ENCODE measurements at places on chromosomes 2 and 18.

- no peak for DNase-seq
Observed at GRCh38 chr2:173355132-173355865, 627 bp downstream of the CDCA7 start.

DNA sequence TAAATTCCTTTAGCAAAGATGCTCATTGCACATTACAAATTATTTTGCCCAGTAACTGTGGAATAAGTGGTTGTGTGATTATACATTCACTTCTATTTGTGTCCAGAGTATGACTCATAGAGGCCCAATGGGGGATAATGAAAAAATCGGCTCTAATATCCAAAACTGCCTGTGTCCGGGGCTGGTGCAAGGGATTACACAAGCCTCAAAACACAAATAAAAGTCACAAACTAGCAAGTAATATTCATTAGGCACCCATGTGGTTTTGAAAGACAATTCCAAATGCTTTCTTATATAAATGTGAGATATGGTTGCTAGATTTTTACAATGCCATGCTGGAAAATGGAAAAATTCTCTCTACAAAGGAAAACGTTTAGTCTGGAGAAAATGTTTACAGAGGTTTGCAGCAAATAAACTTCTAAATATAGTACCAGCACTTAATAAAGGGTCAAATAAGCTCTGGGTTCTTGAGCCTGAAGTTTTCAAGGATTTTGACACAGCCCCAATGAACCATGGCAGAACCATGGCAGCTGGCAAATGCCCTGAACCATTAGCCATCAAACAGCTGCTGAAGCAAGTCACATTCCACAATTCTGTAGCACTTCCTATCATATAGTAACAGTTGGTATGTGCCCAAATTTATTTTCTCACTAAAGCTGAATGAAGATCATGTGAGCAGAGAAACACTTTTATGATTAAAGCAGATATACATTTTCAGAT lies 40.5 kb downstream of the IRS1 start:
- peak; percentile 69 for DNase-seq

DNA sequence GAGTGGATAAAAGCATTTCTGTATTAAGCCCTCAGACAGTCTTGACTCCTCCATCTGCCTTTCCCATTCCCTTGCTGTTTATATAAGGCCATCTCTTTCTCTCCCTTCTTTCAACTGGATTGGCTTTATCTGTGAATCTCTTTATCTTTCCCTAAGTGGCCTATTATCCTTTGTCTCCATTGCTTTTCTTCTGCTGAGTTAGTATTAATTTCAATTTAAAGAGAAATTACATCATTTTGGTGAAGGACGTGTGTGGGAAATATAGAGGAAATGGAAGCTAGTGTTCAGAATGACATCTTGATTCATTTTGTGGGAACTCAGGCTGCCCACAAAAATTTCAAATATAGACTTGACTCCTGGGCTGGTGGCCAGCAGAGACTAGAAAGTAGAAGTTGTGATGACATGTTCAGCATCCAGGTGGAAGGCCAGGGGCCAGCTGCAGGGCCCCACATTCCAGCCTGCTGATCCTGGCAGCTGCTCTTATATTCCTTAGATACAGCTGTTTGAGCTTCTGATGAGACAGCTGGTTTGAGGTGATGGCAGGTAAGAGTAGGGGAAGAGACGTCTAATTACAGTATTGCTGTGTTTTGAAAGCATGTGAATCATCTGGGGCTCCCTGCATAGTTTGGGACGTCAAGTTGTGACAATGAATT lies 52.3 kb downstream of the DIS3L2 start:
- DNase-seq, result peak; percentile 78

GRCh38 chr2:96893289-96894150 lies 23.6 kb upstream of the SEMA4C start:
- no peak for DNase-seq

GRCh38 chr2:126719191-126719832 lies 63.4 kb downstream of the GYPC start:
- no peak for DNase-seq

- no peak for DNase-seq
Observed at GRCh38 chr2:27209621-27210401, 2.0 kb upstream of the ATRAID start.

DNA sequence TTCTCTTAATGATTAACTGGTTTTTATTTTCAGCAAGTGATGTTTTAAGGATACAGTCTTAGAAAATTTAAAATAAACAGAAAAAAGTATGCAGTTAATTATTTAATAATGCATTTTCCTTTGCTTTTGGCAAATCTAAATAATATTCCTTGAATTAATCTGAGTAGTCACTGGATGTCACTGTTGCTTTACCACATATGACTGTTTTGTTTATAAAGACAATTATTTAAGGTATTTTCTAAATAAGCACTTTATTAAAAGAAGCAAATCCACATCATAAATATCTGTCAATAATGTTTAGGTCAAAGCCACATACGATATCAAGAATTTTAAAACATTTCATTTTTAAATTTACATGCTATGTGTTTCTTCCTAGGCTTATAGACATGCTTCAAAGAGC lies 40.6 kb upstream of the TFPI start:
- DNase-seq, result no peak

GRCh38 chr2:27179344-27180000 lies 30.7 kb downstream of the TCF23 start:
- DNase-seq, result no peak

- no peak for DNase-seq
Observed at GRCh38 chr2:149686136-149687051, 98.8 kb upstream of the MMADHC start.

GRCh38 chr2:10253596-10254372 lies 48.9 kb upstream of the HPCAL1 start:
- DNase-seq, result no peak

- DNase-seq, result peak; percentile 47
Observed at GRCh38 chr2:20365249-20365817, 14.7 kb upstream of the PUM2 start.

GRCh38 chr2:207767461-207768167 lies 2.1 kb downstream of the FZD5 start:
- no peak for DNase-seq

DNA sequence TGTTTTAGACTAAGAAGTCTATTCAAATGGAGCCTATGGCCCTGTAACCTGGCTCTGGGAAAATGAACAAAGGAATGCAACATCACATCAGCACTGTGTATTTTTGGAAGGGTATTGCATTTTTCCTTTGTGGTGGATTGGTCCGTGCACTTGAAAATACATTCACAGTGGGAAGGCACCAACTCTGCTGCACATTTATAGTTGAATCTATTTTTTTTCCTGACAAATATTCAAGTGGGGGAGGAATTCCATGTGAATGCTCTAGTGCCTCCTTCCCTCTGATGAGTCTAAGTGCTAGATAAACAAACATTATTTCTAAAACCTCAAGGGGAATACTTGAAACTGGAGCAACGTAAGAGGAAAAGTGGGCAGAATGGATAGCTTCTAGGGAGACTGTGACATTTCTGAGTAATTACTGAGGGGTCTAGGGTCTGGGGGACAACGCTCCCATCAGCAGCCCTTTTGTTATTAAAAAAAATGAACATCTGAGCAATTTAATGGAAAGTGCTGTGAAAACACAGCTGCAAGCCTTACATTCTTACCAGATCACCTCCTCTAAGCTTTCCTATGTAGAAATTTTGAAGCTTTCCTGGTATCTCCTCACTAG lies 208.2 kb downstream of the SLC8A1 start:
- peak; percentile 80 for DNase-seq

DNA sequence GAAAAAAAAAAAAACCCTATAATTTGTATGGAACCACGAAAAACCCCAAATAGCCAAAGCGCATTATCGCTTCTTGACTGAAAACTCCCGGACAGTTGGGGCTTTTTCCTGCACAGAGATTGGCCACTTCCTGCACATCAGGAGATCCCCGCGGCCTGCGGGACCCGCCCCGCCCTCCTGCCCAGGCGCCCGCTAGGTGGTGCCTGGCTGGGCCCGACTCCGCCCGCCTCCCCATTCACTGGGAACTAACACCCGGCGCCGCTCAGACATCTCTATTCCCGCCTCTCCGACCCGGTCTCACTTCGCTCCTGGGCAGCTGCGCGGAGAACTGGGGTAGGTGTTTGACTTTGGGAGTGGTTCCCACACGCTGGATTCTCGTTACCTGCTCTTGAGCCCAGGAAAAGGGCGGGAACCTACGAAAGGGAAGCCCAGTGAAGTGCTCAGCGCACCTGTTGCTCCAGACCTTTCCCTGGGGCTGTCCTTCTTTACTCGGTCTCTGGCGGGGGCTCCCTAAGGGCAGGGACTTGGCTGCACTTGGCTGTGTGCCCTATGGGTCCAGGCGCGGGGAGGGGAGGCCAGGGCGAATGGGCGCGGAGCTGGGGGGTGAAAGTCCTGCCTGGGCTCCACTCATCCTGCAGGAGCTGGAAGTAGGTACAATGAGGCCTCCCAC lies at the start of gene HMSD:
TSS of gene HMSD (plus strand) at position 234 of the 670 bp plus-strand sequence. CDS start 4,155 bp downstream, outside the sequence.
- no peak for DNase-seq

GRCh38 chr18:35661483-35662146 lies 80.1 kb downstream of the GALNT1 start:
- DNase-seq, result no peak

DNA sequence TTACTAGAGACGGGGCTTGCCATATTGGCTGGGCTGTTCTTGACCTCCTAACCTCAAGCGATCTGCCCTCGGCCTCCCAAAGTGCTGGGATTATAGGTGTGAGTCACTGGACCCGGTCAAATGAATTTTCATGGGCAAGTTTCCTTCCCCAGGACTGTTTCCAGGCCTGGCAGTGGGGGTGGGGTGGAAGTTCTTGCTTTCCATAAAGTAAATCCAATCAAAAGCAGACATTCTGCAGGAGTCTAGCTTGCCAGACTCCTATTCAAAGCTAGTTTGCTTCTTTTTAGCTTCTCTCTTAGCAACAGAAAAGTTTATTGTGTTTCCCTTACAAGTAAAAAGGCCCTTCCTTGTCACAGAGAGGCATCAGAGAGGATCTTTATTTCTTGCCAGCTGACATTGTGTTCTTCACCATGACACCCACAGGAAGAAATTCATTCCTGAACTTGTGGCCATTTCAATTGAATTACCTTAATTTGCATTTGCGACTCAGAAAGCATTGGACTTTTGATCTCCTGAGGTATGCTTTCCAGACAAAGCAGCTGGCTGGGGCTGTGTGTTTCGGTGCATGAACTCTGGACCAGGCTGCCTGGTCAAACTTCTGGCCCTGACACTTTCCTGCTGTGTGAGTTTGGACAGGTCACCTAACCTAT lies 37.9 kb downstream of the LYPD1 start:
- DNase-seq, result peak; percentile 38

- no peak for DNase-seq
Observed at GRCh38 chr18:66511289-66511688, 92.6 kb downstream of the CDH19 start.

DNA sequence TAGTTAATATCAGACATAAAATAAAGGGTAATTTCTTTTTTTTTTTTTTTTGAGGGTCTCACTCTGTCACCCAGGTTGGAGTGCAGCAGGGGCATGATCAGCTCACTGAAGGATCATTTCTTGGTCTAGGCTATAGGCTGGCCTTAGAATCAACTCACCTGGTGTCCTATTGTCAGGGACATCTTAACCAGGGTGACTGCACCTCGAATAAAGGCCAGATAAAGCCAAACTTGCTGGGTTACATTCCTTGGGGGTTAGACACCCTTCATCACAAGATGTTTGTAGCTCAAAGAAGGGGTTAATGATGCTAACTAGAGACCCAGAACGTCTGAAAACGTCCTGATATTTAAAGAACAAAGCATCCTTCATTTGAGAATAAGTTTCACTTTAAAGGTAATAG lies 17.9 kb downstream of the SPATA3 start:
- DNase-seq, result no peak

GRCh38 chr18:10770264-10770663 lies 244.4 kb downstream of the NAPG start:
- DNase-seq, result no peak

DNA sequence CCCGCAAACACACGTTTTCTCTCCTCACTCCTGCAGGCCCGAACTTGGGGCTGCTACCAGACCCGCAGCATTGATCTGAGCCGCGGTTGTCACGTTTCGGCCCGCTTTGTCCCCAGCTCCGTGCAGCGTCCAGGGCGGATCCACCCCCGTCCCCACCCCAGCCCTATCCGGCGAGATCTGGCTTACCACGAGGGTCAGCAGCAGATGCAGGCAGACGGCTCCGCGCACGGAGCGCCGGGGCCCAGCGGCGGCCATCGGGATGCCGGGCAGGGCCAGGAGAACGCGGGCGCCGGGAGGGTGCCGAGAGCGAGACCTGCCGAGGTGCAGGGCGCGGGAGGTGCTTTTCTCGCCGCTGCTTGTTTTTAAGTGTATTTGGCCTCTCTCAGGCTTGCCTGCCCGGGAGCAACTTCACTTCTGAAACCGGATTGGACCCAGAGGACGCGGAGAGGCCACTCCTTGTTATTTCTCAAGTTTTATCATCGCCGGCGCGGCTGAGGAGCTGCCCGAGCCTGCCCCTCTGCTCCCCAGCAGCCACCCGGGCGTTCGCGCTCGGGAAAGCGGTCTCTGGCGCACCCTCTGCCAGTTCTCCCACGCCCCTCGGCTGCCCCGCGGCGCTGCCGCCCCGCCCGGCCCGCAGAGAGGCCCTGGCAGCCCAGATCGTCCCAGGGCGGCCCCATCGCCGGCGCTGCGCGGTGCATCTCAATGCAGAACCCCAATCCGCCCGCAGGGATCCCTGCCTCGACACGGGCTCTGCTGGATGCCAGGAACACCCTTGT lies at the start of gene DSC3:
TSS of gene DSC3 (minus strand) at position 337 of the 776 bp plus-strand sequence. CDS start at position 255, 82 bp downstream.
- DNase-seq, result no peak

- no peak for DNase-seq
Observed at GRCh38 chr2:54107903-54108615, 7.4 kb upstream of the ACYP2 start.

DNA sequence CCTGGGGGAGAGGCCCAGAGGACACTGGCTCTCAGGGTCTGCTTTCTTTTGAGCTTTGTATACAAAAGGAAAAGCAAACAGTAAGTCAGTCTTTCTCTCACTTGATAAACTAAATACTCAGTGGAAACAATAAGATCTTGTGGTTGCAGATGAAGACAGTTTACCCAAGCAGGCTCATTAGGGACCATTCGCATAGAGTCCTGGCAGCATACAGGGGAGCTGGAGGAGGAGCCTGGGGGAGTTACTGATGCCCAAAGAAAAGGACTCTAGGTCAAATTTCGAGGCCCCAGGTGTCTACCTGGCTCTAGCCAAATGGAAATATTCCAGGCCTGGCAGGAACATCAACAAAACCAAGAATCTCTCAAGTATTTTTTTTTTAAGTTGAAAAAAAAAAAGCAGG lies 225.3 kb downstream of the CNTNAP5 start:
- no peak for DNase-seq

- DNase-seq, result no peak
Observed at GRCh38 chr18:55236150-55236931, 277.1 kb upstream of the CCDC68 start.
